Progenitor cell of endocrine pancreas (in vitro differentiated cells): ENCODE measurements at places on chromosomes 11 and 22. TPM values are rescaled to one million over a fixed set of nuclear protein-coding genes. Genes with fewer than 3 reads are reported as not detected.

GRCh38 chr11:76656050-76656531 is 14.5 kb downstream of the LRRC32 start:
- no peak for DNase-seq

DNA sequence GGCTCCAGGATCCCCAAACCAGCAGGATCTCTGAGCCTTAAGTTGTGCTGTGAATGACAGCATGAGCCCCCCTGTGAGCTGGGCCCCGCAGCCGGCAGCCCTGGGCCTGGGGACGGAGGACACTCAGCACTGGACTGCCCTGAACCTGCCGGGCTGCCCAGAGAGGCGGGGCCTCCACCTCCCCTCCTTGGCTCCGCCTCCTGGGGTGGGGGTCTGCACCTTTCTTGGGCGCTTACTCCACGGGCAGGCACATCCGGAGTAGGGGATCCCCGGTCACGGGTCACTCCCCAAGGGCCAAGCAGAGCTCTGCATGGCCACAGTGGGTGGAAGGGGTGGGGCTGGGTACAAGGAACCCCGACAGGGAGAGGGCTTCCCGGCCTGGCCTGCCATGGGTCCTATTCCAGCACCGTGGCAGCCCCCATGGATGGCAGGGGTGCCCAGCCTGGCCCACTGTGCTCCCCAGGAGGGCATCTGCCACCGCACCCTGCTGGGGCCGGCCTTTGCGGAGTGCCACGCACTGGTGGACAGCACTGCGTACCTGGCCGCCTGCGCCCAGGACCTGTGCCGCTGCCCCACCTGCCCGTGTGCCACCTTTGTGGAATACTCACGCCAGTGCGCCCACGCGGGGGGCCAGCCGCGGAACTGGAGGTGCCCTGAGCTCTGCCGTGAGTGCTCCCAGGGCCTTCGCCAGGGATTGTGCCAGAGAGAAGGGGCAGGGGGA is 5.4 kb downstream of the MUC5B start:
- no peak for DNase-seq

- no peak for DNase-seq
These were observed 1.6 kb downstream of the SUN2 start for GRCh38 chr22:38753948-38754750.

DNA sequence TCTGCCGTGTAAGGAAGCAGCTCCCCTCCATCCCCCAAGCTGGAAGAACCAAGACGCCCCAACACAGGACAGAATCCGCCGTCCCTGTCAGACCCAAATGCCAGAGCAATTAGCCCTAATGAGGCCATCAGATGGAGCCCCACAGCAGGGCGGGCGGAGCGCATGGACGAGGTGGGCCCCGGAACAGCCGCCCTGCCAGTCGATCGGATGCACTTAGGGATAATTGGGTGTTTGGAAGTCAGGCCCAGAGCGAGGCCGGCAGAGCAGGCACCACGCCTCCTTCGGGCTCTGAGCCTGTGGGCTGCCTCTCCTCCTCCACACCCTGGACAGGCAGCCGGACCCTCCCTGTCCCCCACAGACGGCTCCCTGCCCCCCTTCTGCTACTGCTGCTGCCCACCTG is 5.5 kb upstream of the TH start:
- no peak for DNase-seq

DNA sequence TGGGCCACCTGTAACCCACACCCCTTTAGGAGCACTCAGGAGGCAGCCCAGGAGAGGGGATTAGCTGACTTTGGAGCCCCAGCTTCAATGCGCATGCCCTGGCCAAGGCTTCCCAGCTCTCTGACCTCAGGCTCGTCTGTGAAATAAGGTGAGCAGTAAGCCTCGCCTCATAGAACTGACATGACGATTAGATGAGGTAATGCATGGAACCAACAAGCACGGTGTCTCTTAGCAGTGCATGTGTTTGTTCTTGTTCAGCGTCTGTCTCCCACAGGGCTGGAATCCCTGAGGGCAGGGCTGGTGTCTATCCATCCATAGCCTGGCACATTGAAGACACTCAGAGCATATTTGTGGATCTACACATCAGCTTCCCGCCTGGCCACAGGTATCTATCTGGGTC is 415.4 kb downstream of the MN1 start:
- DNase-seq = no peak

The PNPLA3 gene
- total RNA-seq = 11.4 and 12.2 TPM in 2 replicates

DNA sequence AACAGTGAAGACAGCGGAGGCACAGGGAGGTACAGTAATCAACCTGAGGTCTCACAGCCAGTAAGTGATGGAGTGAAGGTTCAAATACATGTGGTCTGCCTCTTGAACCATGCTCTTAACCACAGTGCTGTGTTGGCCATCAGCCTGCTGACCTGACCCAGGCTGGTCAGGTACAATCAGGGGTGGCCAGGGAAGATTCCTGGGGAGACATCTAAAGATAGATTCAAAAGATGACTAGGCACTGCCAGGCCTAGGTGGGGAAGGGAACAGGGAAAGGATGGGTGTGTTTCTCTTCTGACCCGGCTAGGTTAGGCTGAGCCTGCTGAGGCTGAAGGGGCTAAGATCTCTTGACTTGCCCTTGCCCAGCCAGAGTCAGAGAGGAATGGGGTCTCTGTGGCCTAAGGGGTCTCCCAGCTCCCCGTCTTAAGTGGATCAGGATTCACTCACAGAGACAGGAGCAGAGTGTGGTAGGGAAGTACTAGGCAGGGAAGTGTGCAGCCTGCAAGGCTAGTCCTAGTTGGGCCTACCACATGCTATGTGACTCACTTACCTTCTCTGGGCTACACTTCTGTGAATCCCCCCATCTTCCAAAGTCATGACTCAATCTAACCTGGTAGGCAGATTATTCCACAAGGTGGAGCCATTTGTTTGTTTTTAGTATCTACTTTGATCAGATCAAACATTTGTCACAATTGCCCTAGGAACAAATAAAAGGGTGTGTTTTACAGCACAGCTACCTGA is 10.4 kb upstream of the SREBF2 start:
- no peak for DNase-seq

DNA sequence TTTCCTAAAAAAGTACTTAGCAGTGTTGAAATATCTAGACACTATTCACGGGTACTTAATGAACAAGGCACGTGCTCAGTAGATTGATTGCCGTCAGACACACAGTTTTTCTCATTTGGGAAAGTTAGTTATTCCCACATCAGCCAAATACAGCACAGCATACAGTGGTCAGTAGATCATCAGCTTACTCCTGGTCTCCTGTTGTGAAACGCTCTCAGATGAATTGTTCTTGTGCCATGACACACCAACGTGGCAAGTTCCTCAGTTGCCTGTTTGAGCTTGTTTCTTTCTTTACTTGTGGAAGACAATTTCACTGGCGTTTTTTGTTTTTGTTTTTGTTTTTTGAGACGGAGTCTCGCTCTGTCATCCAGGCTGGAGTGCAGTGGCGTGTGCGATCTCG is 8.6 kb downstream of the TAB1 start:
- DNase-seq = no peak

- DNase-seq = no peak
These were observed 2.5 kb downstream of the CHORDC1 start for GRCh38 chr11:90220391-90220790.

DNA sequence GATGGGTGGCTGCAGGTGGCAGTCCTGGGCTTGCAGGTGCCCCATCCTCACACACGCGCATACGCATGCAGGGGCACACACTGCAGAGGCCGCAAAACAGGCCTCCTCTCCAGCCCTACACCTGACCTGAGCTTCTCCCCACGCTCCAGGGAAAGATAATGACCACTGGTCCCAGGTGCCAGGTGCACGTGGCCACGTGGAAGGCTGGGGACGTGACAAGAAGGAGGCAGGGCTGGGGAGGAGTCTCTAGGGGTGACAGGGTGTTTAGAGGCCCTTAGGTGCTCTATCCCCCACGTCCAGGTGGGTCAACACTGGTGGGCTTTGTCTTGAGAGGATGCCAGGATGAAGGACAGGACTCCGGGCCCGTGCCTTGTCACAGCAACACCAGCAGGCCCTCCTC is 23.5 kb upstream of the CPT1A start:
- DNase-seq = no peak

GRCh38 chr11:67033661-67034166 is 10.8 kb downstream of the SYT12 start:
- DNase-seq = no peak

GRCh38 chr22:27223317-27224177 is 566.2 kb downstream of the MIAT start:
- no peak for DNase-seq

The OSBP2 gene
- 8.3 and 9.5 TPM in 2 replicates for total RNA-seq

- no peak for DNase-seq
These were observed 11.2 kb upstream of the BID start for GRCh38 chr22:17785185-17786184.

The TMEM179B gene
- 38.4 and 40.8 TPM in 2 replicates for total RNA-seq

- DNase-seq = no peak
These were observed 82.9 kb downstream of the ETS1 start for GRCh38 chr11:128504486-128504885.

DNA sequence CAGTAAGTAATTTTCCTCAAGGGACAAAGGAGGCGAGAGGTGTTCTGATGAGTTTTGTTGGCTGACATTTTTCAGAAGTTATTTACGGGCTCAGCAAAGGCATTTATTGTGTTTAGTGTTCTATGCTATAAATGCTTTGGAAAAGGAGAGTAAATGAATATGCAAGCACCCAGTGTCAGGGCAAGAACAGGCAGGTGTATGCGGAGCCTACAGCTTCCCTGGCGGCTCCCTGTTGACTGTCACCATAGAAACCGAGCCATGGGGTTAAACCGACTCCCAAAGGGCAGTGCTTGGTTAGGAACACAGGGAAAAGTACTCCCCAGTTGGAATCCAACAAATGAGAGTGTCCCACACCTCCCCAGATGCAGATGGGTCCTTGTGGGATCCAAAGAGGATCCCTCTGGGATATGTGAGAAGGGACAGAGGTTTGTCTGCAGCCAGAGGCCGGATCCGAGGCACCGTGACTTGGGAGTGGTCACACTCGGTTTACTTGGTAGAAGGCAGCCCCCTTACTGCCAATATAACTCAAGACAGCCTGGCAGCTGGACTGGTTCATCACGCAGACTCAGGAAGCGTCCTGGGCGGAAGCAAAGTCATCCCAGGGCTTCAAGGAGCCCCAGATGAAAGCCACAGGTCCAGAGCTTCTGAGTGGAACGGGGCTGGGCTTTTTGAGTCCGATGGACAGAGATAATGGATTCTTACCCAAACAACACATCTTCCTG is 329.7 kb downstream of the CTTN start:
- DNase-seq = no peak

- DNase-seq = no peak
These were observed 64.8 kb downstream of the APOL1 start for GRCh38 chr22:36317658-36318271.

DNA sequence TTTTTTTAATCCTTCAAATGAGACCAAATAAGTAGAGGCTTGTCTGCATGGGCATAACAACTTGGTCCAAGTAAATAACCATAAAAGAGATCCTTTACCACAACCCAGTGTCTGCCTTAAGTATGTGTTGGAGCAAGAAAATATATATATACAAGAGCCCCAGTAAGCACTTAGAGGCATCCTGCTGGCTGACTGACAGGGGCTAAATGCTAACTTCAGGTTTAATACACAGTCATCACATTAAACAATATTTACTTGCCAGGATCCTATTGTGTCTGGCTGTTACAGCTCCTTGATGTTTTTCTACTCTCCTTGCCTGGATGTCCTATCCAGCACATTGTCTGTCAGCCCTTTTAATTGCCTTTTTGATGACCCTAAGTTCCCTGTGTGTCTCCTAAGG is 37.5 kb upstream of the MMP20 start:
- DNase-seq = no peak

- DNase-seq = peak; percentile 82
These were observed at the start of gene EIF3F for GRCh38 chr11:7986768-7987559. EIF3F (plus strand) TSS chr11:7987337; CDS start chr11:7987353, 16 bp downstream.

The TNNI2 gene
- 0.55 and 0.69 TPM in 2 replicates for total RNA-seq

GRCh38 chr11:111230122-111230465 is 15.4 kb upstream of the POU2AF2 start:
- DNase-seq = no peak

DNA sequence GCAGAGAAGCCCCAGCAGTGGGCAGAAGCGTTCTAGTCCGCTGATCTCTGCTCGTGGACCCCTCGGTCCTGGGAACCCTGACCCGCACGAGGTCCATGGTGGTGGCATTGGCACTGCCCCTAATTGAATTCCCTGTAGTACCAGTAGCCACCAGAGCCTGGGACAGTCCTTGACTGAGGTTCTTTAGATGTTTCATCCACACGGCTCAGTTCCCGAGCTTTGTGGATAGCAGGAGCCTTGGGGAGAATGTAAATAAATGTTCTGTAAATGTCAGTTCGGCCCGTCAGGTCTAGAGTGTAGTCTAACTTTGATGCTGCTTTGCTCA is 39.4 kb upstream of the SEPTIN5 start:
- no peak for DNase-seq

- DNase-seq = no peak
These were observed 5.6 kb downstream of the SLC36A4 start for GRCh38 chr11:93192163-93192562.

- no peak for DNase-seq
These were observed 49.0 kb downstream of the MUC15 start for GRCh38 chr11:26522912-26523610.

- DNase-seq = no peak
These were observed 85.5 kb downstream of the NELL1 start for GRCh38 chr11:20754933-20755332.

- no peak for DNase-seq
These were observed 13.9 kb downstream of the CCDC157 start for GRCh38 chr22:30370641-30371230.

DNA sequence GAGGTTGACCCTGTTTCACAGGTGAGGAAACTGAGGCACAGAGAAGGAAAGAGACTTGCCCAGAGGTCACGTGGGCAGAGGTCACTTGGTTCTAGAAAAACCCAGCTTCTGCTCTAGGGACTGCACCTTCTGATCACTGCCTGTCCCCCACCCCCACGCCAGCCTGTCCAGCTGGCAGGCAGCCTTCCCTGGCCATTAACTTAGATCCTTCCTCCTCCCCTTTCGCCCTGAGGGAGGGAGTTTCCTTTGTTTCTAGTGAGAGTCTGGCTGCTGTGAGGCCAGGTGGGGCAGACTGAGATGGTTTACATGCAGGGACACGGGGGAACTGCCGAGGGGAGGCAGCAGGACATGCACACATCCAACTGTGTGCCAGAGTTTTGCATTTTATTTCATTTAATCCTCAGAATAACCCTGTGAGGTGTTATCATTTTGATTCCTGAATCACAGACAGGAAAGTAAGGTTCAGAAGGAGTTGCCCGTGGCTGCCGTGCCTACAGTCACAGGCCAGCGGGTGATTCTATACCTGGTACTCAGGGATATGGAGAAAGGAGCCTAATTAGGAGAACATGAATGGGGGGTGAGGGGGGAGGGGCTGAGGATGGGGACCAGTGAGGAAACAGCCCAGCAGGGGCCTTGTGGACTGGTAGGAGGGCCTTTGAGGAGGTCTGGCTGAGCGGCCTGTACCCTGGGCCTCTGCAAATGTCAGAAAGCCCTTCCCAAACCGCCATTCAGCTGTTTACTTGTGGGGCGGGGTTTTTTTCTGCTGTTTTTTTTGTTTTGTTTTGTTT is 3.4 kb downstream of the FAM83F start:
- no peak for DNase-seq
